ENCODE measurements at places on chromosomes 5 and 9.

- no peak for DNase-seq
Measured at GRCh38 chr9:127561491-127562278, 50.4 kb upstream of the STXBP1 start.

GRCh38 chr9:121359351-121360294, 10.4 kb downstream of the STOM start:
- no peak for DNase-seq

- peak; percentile 57 for DNase-seq
Measured at GRCh38 chr5:157476702-157477408, 16.8 kb downstream of the NIPAL4 start.

DNA sequence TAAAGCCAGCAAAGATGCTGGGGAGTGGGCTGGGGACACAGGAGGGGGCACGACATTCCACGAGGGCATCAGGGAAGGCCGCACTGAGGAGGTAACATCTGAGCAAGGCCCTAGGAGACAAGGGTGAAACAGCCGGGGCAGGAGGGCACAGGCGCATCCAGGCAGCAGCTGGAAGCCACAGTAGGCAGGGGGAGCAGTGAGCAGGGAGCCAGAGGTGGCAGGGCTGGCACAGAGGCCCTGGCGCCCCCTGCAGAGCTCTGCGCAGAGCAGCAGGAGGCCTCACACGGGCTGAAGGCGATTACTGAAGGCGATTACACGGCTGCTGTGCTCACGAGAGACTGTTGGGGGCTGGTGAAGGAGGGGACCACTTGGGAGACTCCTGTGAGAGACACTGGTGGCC, 15.4 kb downstream of the LMAN2 start:
- DNase-seq: no peak

DNA sequence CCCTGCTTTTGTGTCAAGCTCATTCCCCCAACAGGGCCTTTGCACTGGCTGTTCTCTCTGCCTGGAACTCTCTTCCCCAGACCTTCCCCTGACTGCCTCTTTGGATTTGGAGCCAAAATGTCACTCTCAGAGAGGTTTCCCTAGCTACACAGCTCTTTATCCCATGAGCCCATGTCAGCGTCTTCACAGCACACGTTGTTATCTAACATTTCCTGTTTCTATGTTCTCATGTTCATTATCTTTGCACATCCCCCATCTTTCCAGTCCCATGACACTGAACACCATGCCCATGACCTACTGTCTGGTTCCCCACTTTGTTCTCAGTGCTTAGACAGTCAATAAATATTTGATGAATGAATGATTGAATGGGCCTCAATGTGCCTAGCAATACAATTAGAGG, 26.3 kb upstream of the ARSI start:
- DNase-seq: no peak

DNA sequence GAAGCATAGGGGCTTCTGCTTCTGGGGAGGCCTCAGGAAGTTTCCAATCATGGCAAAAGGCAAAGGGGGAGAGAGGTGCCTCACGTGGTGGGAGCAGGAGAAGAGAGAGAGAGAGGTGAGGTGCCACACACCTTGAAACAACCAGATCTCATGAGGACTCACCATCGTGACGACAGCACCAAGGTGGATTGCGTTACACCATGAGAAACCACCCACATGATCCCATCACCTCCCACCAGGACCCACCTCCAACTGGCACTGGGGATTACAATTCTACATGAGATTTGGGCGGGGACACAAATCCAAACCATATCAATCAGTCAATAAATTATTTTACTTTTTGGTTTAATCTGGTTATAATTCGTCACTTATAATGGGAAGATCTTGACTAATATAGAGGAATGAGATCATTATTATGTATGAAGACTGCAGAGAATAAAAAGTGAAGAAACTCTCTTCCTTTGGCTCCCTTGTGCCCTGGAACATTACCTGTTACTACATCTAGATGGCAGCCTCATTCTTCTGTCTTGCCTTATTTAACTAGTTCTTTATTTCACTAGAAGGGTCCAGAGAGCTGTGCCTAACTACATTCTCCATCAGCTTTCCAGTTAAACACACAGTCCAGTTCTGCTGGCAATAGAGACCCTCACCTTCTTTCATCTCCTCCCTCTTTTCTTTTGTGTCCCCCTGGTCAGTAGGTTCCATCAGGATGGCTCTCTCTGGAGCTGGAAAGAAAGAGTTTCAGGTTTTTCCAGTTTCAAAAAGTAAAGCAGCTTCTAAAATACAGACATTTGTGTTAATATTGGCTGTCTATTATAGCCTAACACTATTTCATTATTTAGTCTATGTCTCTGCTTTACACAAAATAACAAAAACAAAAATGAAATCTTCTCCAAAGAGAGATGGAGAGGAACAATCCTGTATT, 21.7 kb upstream of the SPINK7 start:
- no peak for DNase-seq

DNA sequence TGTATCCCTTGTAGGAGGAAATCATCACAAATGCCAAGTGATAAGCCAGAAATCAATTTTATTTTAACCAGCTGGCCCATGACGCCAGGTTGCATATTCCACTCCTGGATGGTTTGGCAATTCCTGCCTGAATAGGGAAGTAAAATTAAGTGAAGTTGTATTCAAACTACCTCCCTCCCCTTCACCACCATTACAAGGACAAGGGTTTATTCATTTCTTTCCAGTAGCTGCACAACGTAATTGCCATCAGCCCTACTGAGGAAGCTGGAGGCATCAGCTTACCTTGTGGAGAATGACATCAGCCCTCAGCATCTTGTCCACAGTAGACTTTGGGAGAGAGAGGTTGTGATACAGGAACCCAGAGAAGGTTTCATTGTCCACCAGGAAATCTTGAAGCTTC, 66.6 kb downstream of the ABCA1 start:
- DNase-seq: no peak

DNA sequence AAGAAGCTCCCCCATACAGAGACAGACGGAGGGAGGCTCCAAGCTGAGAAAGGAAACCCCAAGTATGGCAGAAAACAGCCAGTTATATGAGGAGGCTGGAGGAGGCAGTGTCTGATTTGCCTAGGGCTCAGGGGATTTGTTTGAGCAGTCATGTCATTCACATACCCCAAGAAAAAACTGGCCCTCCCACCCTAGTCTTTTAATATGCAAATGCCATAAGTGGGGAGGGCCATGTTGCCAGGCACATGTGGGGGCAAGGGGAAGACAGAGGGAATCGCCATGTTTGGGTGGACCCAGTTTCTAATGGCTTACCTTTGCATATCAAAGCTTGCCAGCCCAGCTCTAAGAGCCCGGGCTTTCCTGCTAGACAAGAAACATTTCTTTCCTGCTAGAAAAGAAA, 1163.8 kb downstream of the TAF11L14 start:
- DNase-seq: no peak

DNA sequence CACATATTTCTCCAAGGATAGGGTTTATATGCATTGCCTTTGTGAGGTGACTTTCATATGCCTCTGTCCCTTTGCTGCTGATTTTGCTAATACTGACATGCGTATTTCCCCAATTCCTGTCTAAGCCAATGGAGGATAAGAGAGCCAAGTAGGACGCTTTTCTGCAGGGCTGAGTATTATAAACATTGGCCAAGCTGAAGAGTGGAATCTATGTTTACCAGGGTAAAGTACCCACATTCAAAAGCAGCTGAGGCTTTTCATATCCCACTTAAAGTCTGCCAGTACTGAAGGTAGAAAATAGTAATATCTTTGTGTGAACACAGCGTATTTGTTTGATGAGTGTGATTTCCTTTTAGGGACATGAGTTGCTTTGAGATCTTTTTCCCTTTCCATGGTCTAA, 128.8 kb upstream of the GPR151 start:
- no peak for DNase-seq
